Skeletal muscle cell (primary cell): ENCODE measurements at places on chromosomes 2 and 18.
A peak's percentile ranks its signal among the peaks of the same experiment; 100 is the strongest.

- no peak for DNase-seq
Observed at GRCh38 chr2:55827855-55828254, 95.7 kb downstream of the EFEMP1 start.

DNA sequence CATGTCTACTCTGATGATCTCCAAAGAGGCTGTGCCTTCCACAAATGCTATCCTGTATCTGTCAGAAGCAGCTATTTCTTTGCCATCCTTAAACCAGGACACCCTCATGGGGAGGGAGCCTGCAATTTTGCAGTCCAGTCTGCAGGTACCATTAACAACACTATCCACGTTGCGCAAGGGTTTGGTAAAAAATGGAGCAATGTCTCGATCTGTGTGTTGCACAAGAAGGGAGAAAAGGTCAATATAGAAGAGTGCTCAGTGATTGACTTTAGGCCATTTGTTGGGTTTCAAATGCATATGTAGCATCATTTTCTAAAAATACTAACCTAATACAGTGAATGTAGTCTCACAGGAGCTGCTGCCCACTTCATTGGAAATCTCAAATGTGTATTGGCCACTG, 74.3 kb downstream of the TTN start:
- no peak for DNase-seq

DNA sequence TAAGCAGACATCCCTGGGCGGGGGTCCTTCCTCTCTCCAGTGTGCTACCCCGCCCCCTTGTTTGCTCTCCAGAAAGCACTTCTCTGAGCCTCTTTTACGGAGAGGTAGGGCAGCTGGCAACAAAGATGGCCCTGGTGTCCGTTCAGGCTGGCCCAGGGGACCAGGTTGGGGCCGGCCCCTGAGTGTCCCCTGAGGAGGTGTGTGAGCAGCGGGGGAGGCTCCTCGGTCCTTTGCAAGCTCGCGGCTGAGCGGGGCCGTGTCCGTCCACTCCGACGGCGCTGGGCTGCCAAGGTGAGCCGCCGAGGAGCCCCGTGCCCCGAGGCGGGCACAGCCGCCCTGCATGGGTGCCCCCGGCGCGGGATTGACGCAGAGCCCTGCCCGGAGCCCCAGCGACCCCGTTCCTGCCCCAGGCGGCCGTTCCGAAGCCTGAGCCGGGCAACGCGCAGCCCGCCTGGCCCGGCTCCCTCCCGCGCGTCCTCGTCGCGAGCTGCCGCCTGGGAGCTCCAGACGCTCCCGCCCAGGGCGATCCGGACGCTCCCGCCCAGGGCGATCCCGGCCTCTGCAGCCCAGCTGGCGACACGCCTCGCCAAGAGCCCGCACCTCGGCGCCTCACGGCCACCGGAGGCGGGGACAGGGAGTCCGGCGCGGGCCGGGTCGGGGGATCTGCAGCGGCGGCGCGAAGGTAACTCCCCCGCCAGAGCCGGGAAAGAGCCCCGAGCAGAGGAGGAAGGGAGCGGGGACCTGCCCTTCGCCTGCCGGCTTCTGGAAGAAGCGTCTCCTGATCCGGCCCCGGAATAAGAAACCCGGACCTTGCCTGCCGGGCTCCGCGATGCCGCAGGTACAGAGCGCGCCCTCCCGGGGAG, at the start of gene PROKR1:
Gene PROKR1, plus strand, starts transcription at position 569 of the 863 bp plus-strand sequence. CDS start 2,243 bp downstream, outside the sequence.
- no peak for DNase-seq

- DNase-seq = no peak
Observed at GRCh38 chr2:96195410-96196066, 13.1 kb downstream of the STARD7 start.

DNA sequence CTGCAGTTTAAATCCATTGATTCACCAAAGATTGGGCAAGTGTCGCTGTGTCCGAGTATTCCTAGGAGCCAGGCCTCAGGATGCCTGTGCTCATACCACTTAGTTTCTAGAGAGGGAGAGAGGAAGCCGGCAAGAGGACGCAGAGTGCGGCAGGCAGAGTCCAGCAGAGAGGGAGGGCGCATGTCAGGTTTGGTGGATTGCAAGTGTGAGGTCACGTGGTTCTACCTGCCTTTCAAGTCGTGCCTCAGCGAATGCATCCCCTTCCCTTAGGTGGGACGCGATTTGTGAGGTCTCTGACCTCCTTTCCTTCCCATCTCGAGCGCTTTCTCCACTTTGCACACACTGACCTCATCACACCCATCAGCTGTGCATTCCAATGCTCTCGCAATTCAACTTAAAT, 188.1 kb downstream of the TMEM18 start:
- DNase-seq = no peak

DNA sequence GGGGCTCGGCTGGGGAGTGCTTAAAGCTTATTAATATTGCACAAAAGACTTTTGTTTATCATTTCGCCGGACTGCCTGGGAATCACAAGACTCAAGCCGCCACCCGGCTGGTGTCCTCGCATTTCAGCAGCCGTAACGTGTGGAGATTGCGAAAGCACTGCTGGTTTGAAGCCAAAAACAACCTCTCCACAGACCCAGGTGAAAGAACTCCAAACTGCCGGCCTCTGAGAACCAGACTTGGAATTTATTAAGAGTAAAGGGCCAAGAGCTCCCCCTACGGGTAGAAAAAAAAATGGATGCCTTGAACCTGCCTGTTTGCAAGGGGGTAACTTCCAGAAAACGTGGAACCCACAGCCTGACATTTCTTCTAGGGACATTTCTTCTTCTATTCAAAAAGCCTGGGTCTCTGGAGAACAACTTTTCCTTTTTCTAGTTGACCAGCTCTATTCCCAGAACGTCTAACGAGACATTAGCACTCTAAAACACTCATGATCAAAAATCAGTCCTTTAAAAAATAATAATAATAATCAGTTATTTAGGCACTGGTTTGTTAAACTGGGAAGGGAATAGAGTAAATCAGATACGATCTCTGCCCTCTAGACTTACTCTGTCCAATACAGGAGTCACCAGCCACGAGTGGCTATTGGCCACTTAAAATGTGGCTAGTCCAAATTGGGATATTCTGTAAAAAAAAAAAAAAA, 216.3 kb downstream of the C1D start:
- peak; percentile 93 for DNase-seq

DNA sequence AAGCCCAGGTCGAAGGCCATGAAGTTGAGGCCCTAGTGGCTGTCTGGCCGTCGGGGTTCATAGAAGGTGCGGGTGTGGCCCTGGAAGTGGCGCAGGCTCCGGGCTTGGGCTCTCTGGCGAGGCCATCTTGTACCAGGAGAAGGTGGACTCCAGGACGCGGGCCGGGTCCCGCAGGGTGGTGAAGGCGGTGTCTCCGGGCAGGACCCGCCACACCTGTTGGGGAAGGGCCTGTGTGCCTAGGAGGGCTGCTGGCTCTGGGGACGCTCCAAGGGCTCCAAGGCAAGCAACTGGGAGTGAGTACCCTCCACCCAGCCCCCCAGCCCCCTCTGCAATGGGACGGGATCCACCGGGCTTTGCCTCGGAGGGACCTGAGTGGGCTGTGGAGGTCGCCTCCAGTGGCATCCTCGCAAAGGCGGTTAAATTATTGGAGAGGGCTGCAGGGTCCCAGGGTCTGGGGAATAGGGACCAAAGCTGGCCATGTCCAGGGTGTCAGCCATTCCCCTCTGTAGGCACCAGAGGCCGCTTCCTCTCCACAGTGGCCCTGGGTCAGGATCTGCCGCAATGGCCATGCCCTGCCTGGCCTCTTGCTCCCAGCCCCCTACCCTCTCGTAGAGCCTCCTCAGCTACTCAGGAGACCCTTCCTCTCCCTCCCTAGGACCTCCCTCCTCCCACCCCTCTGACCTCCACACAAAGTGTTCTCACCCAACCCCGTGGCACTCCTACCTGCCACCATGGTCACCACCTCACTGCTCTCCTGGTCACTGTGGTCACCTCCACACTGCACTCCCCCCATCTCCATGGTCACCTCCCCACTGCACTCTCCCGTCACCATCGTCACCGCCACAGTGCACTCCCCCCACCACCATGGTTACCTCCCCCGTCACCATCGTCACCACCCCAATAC, 10.3 kb downstream of the AQP12A start:
- DNase-seq = no peak

DNA sequence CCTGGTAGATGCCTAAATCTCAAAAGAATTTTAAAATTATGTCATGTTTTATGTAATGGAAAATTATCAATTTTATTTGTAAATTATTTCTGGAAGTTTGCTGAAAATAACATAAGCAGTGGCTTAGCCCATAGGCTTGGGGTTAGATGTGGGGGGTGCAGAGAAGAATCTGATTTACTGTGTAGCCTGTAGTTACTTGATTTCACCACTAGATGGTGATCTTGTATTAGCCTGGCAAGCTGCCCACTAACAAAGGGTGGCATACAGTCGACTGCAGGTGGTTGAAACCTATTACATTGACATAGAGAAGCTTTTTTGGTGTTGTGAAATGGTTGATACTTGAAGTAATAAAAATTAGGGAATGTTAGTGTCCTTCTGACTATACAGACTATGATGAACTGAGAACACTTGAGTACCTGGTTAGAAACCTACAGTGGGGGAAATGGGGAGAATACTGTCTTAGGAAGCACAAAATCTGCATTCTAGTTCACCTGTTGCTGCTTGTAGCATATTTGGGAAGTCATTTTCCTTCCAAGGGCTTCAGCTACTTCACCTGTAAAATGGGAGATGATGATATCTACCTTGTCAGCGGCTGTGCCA, 191.0 kb upstream of the LHCGR start:
- peak; percentile 8 for DNase-seq

- no peak for DNase-seq
Observed at GRCh38 chr2:174076975-174077374, 111.8 kb upstream of the SP3 start.

- DNase-seq = no peak
Observed at GRCh38 chr18:79604205-79604912, 75.2 kb upstream of the CTDP1 start.

GRCh38 chr2:152071092-152071491, 27.8 kb downstream of the CACNB4 start:
- DNase-seq = no peak

GRCh38 chr2:39584283-39584965, 81.3 kb upstream of the TMEM178A start:
- peak; percentile 76 for DNase-seq

- no peak for DNase-seq
Observed at GRCh38 chr18:73774811-73775509, 372.7 kb downstream of the FBXO15 start.

DNA sequence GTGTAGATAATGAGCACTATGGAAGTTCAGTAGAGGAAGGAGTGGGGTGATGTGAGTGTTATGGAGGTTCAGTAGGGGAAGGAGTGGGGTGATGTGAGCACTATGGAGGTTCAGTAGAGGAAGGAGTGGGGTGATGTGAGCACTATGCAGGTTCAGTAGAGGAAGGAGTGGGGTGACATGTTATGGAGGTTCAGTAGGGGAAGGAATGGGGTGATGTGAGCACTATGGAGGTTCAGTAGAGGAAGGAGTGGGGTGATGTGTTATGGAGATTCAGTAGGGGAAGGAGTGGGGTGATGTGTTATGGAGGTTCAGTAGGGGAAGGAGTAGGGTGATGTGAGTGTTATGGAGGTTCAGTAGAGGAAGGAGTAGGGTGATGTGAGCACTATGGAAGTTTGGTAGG, 116.3 kb upstream of the SMAD7 start:
- DNase-seq = no peak

- DNase-seq = no peak
Observed at GRCh38 chr2:228541789-228542188, 360.3 kb upstream of the SPHKAP start.

DNA sequence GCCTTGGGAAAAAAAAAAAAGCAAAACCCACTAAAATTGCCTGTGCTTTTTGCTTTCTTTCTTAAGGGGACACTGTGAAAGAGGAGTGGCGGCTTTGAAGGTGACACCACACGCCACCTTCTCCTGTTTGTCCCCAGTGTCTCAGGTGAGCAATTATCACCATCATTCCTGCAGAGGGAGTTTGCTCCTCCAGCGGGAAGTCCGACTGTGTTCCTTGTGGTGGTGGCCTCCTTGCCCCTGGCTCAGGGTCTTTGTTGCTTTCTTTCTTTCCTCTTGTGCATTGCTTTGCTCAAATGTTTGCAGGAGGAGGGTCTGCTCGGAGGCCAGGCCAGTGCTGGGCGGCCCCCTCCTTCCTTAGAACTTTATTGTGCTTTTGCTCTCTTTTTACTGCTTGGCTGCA, 164.3 kb upstream of the CXCR4 start:
- DNase-seq = no peak

- no peak for DNase-seq
Observed at GRCh38 chr2:110688594-110689091, 10.8 kb upstream of the BUB1 start.

DNA sequence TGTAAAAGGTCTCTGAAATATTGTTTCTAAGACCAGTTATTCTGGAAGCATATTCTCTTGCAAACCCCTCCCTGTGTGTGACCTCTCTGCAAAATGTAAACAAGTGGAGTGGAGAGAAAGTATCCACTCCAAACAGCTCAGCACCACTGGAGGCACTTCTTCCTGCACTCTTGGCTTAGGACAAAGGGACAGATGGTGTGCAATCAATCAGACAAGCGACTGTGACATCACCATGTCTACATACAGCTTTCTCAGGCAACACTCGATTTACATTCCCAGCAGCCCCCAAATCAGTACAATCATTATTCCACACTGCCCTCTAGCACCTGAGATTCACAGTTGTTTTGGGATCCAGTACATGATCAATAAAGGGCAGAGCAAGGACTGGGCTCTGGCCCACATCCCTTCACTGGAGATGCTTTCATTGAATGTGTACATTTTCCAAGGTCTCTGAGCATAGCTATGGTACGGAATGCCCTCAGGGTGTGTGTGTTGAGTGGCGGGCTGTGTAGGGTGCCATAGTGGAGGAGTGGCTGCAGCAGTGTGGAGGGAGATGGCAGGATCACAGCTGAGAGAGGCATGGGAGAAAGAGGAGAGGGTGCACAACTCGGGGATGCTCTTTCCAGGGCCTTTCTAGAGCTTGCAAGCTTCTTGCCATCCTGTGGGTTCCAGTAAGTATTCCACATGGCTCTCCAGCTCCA, 311.8 kb upstream of the ST6GAL2 start:
- no peak for DNase-seq

GRCh38 chr2:207150284-207150683, 15.5 kb downstream of the KLF7 start:
- no peak for DNase-seq

- peak; percentile 59 for DNase-seq
Observed at GRCh38 chr2:173424886-173425285, 70.2 kb downstream of the CDCA7 start.

DNA sequence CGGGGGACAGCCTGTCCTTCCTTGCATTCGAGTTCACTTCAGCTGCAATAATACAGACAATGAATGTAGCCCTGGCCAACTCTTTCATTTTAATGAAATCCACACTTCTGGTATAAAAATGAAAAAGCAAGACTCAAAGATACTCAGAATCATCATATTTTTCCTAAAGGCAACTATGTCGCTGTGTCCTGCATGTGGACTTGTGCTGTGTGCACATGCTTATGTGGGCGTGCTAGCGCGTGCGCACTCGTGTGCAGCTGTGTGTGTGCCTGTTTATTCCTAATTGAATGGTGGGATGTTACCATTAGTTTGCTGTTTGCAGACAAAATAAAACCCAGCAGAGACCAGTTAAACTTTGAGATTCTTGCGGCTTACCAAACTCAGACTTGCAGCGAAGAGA, 49.6 kb downstream of the SMIM21 start:
- no peak for DNase-seq
